ENCODE measurements at places on chromosomes 11 and 22.

GRCh38 chr11:1235901-1236315 lies 13.0 kb downstream of the MUC5B start:
- DNase-seq, result no peak

GRCh38 chr22:30217698-30218560 lies 28.6 kb downstream of the LIF start:
- no peak for DNase-seq

DNA sequence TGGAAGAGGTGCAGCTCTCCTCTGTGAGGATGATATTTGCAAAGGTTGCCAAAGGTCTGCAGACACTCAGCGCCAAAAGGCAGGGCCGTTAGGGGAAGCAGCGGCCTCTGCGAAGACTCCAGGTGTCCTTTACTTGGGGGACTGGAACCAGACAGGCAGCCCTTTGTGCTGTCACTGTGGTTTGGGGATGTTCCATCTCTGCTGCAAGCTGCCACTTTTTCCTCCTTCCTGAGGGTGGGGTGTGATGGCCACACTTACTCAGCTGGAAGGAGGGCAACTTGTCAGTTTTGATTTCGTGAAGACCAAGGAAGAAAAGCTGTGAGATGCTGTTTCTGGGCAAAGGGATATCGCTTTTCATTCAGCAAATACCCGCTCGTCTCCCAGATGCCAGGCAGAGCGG lies 96.5 kb upstream of the PRR5 start:
- DNase-seq, result no peak

- no peak for DNase-seq
These were observed 3.3 kb upstream of the DDI1 start for GRCh38 chr11:104033134-104033533.

DNA sequence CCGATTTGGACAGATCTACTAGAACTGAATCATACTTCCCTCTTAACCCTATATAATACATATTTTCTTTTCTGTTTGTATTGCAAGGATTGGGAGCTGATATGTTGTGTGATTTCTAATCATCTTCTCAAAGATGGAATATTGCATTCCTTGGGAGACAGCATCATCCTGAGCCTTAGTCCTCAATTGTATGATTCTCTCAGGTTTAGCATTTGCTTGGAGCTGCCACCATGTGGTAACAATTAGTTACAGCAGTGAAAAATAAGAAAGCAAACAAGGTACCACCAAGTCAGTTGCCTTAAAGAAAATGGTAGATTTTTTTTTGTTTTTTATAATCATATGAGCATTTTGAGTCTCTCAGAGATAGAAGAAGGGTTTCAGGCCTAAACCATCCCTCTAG lies 11.9 kb downstream of the SNX19 start:
- DNase-seq, result no peak

GRCh38 chr22:22431271-22432220 lies 77.0 kb downstream of the ZNF280B start:
- peak; percentile 32 for DNase-seq

DNA sequence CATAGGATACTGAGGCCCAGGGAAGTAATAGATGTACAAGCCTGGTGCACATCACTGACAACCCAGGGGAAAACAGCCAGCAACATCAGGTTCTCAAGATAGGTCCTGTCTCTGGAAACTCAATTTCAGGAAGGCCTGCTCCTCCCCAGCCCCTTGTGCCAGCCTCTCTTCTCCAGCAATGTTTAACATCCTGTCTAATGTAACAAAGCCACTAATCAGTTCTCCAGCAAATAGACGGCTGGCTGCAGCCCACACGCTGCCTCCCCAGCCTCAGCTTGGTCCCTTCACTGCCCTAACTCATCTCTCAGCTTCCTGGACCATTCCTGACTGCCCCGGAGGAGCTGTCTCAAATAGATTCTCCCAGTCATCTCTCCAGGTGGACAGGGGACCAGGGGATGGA lies 37.8 kb downstream of the RPL27A start:
- no peak for DNase-seq

DNA sequence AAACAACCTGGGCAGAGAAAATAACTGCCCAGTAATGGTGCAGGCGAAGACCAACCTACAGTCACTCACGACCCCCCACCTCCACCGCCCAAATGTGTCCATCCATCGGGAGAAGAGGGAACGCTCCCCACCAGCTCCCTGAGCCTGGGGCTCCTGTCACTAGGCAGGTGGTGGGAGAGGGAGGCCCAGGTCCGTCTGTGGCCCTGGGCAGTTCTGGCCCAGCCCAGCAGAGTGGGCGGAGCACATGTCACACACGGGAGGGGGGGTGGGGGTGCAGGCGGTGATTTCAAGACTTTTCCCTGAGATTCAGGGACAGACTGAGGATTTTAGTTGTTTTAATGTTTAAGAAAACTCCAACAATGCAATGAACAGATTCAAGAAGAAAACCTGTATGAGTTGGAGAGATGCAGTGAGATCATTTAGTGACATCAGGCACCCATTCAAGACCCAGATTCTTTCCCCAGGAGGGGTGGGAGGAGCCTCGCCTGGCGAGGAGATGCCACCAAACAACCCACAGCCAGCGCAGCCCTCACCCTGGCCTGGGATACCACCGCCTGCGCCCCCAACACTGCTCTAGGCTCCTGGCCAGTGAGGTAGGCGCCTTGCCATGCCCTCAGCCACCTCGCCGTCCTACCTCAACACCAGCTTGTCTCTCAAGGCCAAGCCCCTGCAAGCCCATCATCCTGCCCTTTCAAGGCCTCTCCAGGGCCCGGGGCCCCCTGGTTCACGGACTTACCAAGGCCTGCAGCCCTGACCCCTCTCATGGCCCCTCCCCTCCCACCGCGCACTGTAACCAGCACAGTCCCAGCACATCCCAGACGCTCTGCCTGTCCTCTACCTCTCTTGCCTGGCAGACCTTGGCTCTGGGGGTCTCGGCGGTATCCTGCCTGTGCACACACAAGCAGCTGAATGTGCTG lies 36.8 kb downstream of the TBX1 start:
- no peak for DNase-seq

GRCh38 chr22:22386602-22387385 lies 121.7 kb downstream of the ZNF280B start:
- DNase-seq, result no peak

GRCh38 chr22:30190574-30190973 lies 56.0 kb downstream of the LIF start:
- DNase-seq, result no peak

DNA sequence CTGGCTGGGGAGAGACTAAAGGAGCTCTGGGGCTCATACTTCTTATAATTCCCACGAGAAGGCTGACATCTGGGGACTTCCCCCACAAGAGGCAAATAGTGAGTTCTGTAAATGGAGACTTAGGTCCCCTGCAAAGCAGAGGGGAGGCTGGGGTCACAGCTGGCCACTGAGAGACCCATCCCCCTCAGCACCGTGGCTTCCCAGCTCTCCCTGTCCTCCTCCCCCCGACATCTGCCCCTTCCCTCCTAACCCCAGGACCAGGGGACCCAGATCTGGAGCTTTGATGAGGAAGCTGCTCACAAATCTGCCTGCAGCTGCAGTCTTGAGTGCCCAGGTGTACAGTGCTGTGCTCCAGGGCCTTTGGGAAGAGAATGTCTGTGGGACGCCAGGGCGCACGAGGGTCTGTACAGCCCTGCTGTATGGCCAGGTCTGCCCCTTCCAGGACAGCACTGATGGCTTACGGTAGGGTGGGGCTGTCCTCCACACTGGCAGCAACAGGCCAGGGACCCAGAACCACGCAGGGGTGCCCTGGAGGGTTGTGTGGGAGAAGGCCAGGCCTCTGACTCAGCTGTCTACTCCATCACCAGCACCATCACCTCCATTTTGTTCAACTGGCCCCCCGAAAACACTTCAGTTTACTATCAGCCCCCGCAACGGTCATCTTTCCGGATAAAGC lies 1.1 kb downstream of the RGL4 start:
- DNase-seq, result no peak

- no peak for DNase-seq
These were observed 1.4 kb downstream of the OSM start for GRCh38 chr22:30265131-30265720.

DNA sequence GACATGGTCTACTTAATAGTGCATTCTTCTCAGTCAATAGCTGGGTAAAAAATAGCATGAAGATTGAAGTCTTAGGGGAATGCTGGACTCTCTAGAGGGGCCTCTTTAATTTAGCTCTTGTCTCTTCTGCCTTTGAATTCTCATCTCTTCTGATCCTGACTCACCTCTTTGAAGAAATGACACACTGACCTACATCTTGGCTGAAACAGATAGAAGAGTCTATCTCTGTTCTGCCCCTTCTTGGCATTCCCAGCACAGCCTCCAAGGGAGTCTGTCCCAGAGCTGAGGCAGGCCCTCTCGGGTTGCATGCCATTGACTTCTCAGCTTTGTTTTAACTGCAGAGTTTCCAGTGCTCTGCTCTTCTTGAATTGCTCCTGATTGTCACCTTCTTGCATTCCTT lies 55.7 kb downstream of the PTPRJ start:
- DNase-seq, result no peak

GRCh38 chr11:75568616-75569219 lies 6.7 kb downstream of the SERPINH1 start:
- DNase-seq, result no peak

- DNase-seq, result no peak
These were observed 30.8 kb downstream of the SLC5A1 start for GRCh38 chr22:32073823-32074380.

DNA sequence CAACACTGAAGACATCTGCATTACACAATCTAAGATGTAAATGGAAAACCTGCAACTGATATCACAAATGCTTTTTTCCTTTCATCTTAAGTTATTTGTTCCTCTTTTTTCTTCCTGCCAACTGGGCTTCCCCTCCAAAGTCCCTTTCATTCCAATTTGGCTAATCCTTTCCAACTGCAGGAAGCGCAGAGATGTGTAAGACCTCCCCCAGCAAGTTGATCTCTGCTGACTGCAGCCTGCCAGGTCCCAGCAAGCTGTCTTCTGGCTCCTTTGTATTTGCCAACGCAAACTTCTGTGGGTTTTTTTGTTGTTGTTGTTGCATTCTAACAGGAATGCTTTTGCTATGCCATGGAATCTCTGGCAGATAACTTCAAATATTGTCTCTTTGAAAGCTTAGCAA lies 38.5 kb upstream of the LRRC4C start:
- DNase-seq, result no peak

- DNase-seq, result no peak
These were observed 92.4 kb upstream of the TMEM45B start for GRCh38 chr11:129723146-129723760.

DNA sequence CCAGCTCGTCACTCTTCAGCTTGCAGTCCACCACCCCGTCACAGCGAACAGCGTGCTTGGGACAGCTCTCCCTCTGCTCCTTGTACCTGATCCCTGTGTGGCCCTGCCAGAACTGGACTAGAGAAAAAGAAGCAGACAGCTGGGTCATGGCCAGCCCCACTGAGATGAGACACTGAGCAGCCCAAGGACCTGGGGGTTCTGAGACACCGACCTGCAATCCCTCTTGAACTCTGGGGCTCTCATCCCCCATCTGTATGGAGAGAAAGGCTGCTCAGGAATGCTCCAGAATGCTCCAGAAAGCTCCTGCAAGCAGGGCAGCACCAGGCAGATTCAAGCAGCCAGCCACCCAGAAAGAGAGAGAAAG lies 14.8 kb downstream of the TMPRSS13 start:
- no peak for DNase-seq

DNA sequence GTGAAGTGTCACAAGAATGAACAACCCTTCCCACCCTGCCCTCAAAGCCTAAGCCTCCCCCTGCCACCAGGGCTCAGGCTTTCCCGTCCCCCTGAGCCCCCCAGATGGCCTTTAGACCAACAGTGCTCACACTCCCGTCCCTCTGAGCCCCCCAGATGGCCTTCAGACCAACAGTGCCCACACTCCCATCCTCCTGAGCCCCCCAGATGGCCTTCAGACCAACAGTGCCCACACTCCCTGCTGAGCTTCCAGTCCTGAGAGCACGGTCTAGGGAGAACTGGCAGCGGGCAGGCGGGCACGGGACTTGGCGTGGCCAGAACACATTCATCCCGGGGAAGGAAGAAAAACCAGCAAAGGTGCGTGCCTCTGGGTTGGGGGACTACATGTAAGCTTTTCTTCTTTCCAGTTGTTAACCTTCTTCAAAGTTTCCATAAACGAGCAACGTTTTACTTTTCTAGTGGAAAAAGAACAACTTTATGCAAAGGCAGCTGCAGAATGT lies 2.5 kb downstream of the MRGPRG start:
- no peak for DNase-seq

DNA sequence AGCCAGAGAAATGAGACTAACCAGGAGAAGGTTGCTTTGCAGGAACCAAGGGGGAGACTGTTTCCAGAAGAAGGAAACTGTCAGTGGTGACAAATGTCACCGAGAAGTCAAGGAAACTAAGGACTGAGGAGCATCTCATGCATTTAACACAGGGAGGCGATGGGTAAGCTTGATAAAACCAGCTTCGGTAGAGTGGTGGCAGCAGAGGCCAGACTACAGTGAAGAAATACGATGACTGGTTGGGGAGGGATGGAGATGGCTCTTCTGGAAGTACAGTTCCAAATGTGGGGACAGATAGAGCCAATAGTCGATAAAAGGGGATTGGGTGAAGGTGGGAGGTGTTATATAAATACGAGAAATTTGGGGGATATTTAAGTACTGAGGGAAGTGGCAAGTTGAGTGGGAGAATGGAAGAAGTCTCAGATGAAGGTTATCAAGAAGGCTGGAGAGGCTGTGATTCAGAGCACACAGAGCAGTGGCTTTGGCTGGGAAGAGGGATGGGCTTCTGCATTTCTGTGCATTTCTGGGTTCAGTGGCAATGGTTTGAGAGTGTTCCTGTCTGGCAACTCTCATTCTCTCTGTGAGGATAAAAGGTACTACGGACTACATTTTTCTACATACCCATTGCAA lies 29.2 kb downstream of the SC5D start:
- DNase-seq, result no peak

GRCh38 chr11:57662893-57663292 lies 5.0 kb upstream of the ZDHHC5 start:
- DNase-seq, result no peak

GRCh38 chr11:10257478-10257877 lies 36.5 kb downstream of the SBF2 start:
- DNase-seq, result no peak

- DNase-seq, result no peak
These were observed 13.8 kb downstream of the DENND5A start for GRCh38 chr11:9251311-9251710.

DNA sequence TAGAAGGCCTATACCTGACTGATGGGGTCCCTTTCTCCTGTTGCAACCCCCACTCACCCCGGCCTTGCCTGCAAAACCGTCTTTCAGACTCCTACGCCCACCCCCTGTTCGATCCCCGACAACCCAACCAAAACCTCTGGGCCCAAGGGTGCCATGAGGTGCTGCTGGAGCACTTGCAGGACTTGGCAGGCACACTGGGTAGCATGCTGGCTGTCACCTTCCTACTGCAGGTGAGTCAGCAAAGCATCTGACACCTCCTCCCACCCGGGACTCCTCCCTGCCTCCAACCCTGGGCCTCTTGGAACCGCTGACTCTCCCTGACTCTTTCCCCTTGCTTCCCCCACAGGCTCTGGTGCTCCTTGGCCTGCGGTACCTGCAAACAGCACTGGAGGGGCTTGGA lies 1.2 kb downstream of the ROM1 start:
- DNase-seq, result peak; percentile 12

GRCh38 chr11:90947930-90948329 lies 725.1 kb upstream of the CHORDC1 start:
- DNase-seq, result no peak

- no peak for DNase-seq
These were observed 59.5 kb downstream of the DHCR7 start for GRCh38 chr11:71388637-71389235.

GRCh38 chr11:124950601-124951330 lies 3.2 kb upstream of the CCDC15 start:
- no peak for DNase-seq

GRCh38 chr11:46072172-46072964 lies 48.9 kb downstream of the PHF21A start:
- no peak for DNase-seq
